Left ventricle myocardium inferior (tissue), 1 donor: ENCODE measurements at places on chromosomes 12 and 14. TPM values are rescaled to one million over a fixed set of nuclear protein-coding genes. Genes with fewer than 3 reads are reported as not detected.

SIX4 gene
- 1.5 TPM for total RNA-seq

OR4Q2 gene
- total RNA-seq, result not detected

LRP10 gene
- 48.3 TPM for total RNA-seq

JAG2 gene
- 26.1 TPM for total RNA-seq

RIMKLB gene
- 14.0 TPM for total RNA-seq

MYH6 gene
- 1,823 TPM for total RNA-seq

TBX5 gene
- 75.1 TPM for total RNA-seq

TBX3 gene
- 27.2 TPM for total RNA-seq

SELPLG gene
- 3.4 TPM for total RNA-seq

LHX5 gene
- total RNA-seq, result not detected

SLC2A14 gene
- not detected for total RNA-seq

TAS2R46 gene
- 0.30 TPM for total RNA-seq

PTPRB gene
- total RNA-seq, result 38.7 TPM

NXPH4 gene
- total RNA-seq, result 0.44 TPM

CCDC197 gene
- 1.2 TPM for total RNA-seq

PIWIL1 gene
- not detected for total RNA-seq

CD27 gene
- 0.16 TPM for total RNA-seq

DERA gene
- total RNA-seq, result 20.2 TPM

OTOGL gene
- 0.27 TPM for total RNA-seq

SERPINA10 gene
- total RNA-seq, result not detected

HOXC4 gene
- not detected for total RNA-seq

SYT10 gene
- total RNA-seq, result not detected

ZC2HC1C gene
- total RNA-seq, result 10.5 TPM

HHIPL1 gene
- 1.2 TPM for total RNA-seq

CAPZA3 gene
- not detected for total RNA-seq

PROX2 gene
- total RNA-seq, result not detected

SIX1 gene
- total RNA-seq, result not detected

APOF gene
- not detected for total RNA-seq

LTB4R gene
- total RNA-seq, result 1.8 TPM
